Stimulated activated CD4-positive, alpha-beta T cell treated with anti-CD3 and anti-CD28 coated beads, Interleukin-12 subunit alpha, Interleukin-12 subunit beta, amount 100 ng/mL, for 4 hours (primary cell): ENCODE measurements at places on chromosomes 7 and 10.

DNA sequence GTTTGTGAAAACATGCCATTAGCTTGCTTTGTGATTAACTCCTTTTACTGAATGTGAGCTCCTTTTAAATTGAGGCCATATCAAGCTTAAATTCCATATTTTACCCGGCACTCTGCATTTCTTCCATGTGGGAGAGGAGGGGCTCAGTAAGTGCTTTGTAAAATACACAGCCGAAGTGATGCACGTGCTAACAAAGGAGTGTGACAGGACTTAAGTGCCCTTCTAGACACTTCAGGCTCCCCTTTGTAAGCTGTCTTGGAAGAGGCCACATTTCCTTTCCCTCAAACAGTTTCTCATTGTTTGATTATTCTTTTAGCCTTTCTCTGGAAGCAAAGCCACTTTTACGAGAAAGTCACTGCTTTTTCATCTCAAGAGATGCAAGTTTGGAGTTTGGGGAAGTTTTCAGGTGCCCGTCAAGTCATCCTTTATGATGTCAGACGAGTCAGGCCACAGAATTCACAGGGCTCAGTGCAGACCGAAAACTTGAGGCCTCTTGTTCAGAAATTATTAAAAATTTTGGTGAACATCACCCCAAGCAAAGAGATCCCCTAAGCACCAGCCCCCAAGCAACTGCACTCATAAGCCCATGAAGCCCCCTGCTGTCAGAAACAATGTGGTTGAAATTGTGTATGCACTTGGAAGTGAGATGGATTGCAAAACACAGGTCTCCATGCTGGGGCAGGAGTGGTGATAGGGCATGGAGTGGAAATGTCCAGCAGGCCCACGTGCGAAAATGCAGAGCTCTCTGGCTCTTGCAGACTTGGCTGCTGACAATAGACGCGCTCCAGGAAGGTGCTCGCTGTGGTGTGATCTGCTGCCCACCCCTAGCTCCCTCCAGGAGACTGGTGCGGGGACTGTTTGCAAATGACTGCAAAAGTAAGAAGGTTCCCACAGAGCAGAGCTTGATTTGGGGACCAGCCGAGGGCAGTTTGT lies 11.5 kb downstream of the IKZF1 start:
- no peak for DNase-seq

GRCh38 chr7:50953820-50954219 lies 171.1 kb upstream of the GRB10 start:
- DNase-seq, result no peak

GRCh38 chr7:133863362-133864061 lies 263.6 kb upstream of the LRGUK start:
- DNase-seq, result no peak

- no peak for DNase-seq
Measured at GRCh38 chr7:17108049-17108584, 190.3 kb upstream of the AHR start.

GRCh38 chr7:108294595-108294994 lies 161.6 kb downstream of the NRCAM start:
- no peak for DNase-seq

- no peak for DNase-seq
Measured at GRCh38 chr7:155071121-155071651, 1.1 kb downstream of the HTR5A start.

DNA sequence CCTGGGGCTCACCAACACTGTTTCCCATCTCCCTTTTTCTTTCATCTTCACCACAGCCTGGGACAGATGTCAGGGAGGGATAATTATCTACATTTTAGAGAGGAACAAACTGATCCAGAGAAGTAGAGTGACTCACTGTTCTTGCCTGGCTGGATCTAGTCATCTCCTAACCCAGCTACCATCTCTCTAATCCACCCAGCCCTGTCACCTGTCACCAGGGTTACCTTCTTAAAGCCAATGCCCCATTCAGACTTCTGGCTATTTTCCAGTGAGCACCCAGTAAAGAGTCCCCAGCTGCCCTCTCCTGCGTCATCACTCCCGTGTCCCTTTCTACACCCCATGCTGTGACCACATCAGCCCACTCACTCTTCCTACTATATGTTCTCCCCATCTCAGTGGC lies 68.4 kb upstream of the DUSP5 start:
- no peak for DNase-seq

DNA sequence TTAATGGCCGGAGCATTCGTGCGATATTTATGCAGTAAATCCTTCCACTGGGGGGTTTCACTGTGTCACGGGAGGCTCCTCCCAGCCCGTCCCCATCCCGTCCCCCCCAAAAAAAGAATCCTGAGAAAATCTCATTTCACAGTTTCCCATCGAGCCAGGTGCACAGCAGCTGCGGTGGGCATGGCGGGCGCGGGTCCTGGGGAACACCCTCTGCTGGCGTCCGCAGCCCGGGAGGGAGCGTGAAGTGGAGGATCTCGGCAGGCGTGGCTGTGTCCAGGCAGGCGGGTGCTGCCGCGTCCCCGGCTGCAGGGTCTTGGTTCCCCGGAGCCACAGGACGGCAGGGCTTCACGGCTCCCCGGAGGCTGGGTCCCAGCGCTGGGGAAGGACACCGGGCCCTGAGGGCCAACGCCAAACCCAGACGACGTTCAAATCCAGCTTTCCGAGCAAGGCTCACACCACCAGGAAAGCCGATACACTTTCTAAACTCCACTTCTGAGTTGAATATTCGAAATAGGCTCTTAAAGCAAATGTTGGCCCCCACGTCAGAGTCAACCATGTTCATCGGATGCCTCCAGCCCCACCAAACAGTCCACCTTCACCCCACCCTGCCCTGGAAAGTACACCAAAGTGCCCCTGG lies 55.7 kb downstream of the PDGFA start:
- DNase-seq, result no peak

DNA sequence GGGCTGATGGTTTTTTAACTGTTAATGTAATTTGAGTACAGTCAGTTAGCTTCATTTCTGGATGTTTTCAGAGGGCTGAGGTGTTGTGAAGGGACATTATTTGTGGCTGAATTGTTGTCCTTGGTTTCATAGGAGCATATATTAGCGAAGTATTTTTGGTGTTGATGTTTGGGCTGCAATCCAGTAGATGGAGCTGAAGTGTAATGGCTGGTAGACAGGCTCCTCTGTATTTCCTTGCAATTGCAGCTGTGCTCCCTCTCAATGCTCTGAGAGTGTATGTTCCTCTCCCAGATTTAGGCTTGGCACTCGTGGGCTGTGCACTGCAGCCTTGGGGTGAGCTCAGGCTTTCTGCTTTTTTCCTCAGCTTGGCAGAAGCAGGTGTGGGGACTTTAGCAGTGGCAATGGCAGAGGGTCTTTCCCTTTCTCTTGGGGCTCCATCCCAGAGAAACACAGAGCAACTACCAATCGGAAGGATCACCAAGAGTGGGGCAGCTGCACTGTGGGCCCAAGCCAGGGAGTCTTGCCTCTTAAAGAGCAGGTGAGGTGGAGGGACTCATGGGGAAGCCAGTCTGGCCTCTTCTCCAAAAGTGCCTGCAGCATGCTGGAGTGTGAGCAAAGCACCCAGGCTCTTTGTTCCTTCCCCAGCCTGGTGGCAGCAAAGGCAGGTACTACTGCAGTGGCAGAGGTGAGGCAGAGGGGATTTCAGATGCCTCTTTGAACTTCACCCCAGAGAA lies 544.4 kb downstream of the SH2D4B start:
- no peak for DNase-seq

GRCh38 chr7:31234836-31235605 lies 105.5 kb downstream of the NEUROD6 start:
- DNase-seq, result no peak

- no peak for DNase-seq
Measured at GRCh38 chr7:65978891-65979582, 3.0 kb downstream of the GUSB start.

DNA sequence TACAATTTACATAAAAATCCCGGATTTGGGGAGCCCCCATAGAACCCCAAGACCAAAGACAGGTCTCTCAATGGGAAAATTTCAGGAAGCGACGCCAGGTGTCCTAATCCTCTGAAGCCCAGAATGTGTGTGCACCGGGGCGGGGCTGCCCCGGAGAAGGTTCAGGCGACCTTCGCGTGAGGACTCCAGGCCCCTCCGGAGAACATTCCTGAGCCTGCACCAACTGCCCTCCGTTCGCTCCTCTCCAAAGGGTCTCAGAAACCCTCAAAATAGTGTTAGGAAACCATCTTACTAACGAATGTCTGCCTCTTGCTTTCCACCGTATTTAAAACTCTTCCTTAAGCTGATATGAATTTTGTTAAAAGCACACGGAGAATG lies 78.5 kb upstream of the INSIG1 start:
- DNase-seq, result no peak

DNA sequence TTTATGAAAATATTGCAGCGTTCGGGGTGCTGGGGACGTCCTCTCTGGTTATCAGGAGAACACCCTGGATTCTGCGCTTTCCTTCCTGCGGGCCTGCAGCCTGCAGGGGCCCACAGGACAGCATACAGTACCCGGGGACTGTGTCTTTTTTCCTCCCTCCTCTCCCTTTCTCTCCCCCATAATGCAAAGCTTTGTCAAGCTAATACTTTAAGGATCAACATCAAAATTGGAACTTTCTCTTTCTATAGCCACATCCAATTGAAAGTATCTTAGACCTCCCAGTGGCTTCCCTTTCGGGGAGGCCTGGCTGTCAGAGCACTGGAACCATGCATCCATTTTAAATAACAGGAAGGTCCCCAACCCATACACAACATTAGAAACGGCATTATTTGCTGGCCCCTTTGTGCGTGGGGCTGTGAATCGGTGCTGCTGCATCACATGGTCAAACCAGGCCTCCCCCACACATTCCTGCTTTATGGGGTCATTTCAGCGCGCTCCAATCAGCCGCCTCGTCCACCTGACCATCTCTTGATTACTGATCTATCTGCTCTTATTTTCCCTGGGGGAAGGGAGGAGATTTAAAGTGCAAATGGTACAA lies 505.1 kb downstream of the DNAJB6 start:
- no peak for DNase-seq

DNA sequence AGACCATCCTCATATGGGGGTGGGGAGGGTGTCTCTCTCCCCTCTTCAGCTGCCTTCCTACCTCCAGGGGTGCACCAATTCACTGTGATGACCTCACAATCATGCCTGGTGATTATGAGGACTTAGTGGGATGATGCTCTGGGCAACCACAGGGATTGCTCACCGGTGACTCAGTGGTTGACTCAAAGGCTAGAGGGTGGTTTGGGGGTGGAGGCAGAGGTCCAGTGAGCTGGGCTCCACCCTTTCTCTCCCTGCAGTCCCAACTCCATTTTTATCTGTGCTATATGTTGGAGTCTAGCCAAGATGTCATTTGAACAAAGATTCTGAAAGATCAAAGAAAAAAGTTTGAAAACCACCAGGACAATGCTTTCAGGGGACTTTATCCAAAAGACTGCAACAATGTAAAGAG lies 286.9 kb downstream of the KCNMA1 start:
- DNase-seq, result no peak

GRCh38 chr10:132906836-132907235 lies 35.5 kb downstream of the CFAP46 start:
- DNase-seq, result no peak

DNA sequence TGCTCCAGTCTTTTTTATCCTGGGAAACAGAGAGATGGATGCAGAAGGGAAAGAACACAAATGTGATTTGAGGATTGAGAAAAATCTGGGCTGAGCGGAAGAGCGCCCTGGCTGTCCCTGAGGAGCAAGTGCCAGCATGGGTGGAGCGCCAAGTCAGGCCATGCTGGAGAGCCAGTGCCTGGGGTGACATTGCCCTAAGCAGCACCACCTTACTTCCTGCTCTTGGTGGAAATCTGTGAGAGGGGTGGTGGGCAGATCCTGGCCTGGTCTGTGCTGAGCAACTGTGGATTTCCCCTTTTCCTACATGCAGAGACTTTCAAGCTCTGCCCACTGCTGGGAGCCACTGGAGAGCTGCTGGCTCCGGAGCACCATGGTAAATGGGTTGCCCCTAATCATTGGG lies 36.9 kb downstream of the DDIT4 start:
- DNase-seq, result no peak

DNA sequence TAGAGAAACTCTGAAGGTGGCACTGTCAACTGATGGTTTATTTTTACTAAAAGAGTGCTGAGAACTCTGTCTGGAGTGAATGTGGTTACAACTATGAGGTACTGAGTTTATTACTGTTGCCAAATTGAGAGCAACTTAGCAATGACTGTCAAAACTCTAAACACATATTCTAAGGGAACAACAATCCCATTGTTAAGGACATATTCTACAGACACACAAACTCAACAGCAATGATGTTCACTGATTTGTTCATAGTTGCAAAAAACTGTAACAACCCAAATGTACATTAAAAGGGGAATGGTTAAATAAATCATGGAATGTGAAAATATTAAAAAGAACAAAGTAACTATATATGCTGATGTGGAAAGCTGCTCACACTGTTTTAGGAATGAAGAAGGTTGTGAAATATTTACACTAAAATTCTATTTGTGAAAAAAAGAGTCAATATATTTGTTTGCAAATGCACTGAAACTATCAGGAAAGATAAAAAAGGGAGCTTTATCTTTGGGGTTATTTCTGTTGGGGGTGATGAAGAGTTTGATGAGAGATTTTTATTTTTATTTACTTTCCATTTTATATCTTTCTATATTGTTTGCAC lies 12.9 kb downstream of the PON2 start:
- DNase-seq, result no peak

- DNase-seq, result no peak
Measured at GRCh38 chr10:381805-382204, 246.6 kb downstream of the ZMYND11 start.

GRCh38 chr10:633279-634245 lies 55.9 kb downstream of the DIP2C start:
- DNase-seq, result no peak

DNA sequence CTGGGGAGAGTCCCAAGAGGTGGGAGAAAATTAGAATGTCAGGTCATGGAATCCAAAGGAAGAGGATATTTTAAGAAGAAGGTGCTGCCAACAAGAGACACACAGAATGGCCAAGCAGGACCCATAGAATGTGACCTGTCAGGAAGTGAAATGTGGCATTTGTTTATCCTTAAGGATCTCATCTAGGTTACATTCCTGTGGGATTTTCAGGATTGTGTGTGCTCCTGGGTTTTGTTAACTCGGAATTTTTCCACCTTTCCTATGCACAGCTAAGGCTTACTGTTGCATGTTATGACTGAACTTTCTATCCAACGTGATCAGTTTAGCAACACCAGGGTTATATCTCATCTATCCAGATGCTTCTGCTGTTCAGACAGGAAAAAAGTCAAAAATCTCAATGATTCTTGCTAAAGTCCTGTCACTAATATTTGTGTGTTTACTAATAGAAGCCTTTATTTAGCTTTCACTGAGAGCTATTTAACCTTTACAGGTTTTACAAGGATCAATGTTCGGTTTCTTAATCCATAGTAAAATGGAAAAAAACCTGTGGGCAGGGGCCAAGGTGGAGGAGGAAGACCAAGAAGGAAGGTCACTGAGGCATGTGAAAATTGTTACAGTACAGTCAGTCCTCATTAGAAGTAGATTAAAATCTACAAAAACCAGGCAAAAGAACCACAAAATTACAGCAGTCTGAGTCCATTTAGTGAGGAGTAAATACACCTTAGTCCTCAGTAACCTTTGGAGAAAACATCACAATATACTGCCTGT lies 437.8 kb upstream of the NPVF start:
- DNase-seq, result no peak

DNA sequence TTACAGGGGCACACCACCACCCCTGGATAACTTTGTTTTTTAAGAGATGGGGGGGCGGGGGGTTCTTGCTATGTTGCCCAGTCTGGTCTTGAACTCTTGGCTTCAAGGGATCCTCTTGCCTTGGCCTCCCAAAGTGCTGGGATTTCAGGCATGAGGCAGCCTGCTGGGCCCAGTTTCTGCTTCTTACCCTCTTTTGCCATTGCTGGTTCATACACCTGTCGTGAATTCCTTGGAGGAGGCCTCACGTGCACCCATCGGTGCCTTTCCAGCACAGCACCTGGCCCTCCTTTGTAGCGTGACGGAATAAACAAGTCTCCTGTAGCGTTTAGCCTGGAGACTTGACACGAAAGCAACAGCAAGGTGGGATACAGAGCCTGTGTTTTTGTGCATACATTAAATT lies 75.5 kb downstream of the CARD11 start:
- DNase-seq, result no peak
